Gastroesophageal sphincter (tissue), 4 donors: ENCODE measurements at places on chromosomes 13 and 19.

GRCh38 chr19:3608079-3608641 lies 1.5 kb upstream of the TBXA2R start:
- ATAC-seq = no peak

DNA sequence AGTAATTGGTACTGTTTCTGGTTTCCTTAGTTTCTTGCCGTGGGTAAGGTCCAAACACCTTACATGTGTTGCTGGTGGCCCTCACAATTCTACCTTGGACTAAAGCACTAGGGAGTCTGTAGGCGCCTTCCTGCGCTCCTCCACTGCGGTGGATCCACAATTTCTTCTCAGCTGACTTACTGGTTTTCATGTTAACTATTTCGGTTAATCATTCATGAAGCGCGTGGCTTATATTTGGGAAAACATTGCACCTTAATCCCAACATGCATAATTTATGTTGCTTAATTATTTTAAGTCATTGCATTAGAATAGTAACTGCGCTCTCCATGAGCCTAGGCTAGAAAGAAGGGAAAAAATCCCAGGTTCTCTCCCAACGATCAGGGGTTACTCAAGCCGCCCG lies 37.7 kb downstream of the ARHGEF7 start:
- no peak for ATAC-seq

GRCh38 chr13:98405107-98405571 lies 171.8 kb downstream of the STK24 start:
- ATAC-seq = no peak

GRCh38 chr19:6707658-6708018 lies 12.8 kb downstream of the C3 start:
- ATAC-seq = no peak

GRCh38 chr13:98835156-98835555 lies 82.7 kb upstream of the SLC15A1 start:
- ATAC-seq = no peak

- ATAC-seq = no peak
These were observed 3.7 kb upstream of the FCER2 start for GRCh38 chr19:7705387-7706187.

GRCh38 chr19:3620817-3621547 lies 5.6 kb downstream of the CACTIN start:
- no peak for ATAC-seq

DNA sequence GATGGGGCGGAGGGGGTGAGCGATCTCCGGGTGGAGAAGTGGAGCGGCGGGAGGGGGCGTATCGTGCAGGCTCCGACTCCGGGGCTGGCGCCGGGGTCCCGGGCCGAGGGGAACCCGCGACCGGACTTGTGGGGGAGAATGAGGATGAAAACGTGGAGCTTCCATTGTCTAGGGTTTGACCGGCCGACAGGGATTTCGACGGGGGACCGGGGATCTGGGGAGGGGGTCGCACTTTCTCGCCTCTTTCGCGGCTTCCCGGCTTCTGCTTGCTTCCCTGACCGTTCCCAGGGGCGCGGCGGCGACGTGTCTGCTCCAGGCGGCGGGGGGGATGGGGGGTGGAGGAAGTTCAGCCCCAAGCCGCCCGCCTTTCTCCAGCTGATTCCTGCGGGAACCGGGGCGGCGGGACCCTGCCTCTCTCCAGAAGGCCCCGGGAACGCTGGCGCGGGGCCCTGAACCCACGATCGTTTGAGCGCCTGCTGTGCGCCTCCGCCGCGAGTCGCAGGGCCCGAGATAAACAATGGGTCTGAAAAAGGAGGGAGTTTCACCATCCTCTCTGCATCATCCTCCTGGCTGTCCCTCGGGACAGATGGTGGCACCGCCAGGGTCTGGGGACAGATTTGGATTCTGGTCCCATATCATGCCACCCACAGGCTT lies 790 bp downstream of the TPM4 start:
- no peak for ATAC-seq
